ENCODE measurements at places on chromosomes 7 and 10. TPM values are rescaled to one million over a fixed set of nuclear protein-coding genes. Genes with fewer than 3 reads are reported as not detected.
A peak's percentile ranks its signal among the peaks of the same experiment; 100 is the strongest.

DNA sequence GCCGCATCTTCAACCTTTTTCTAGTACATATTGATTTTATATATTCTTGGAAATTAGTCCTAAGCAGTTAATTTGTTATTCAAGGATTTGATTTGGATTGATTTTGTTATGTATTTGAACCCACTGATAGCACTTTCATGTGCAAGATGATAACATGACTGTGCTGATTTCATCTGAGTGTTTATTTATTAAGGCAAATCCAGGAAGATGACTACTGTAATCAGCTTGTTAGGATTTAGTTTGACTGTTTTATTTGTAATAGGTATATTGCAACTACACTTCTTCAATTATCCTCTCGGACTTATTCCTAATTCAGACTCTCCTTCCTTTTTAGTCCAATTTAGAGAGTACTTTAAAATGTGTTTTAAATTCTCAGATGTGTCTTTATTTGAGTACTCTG is 75.1 kb upstream of the PRKG1 start:
- H3K4me1 ChIP-seq = no peaks in the 10 kb centered on the region
- no peak overlapping the region for H3K4me3 ChIP-seq
- no peak for DNase-seq
- H3K36me3 ChIP-seq = no peaks in the 10 kb centered on the region
- H3K27ac ChIP-seq = no peak overlapping the region

The COL28A1 gene
- total RNA-seq = not detected

DNA sequence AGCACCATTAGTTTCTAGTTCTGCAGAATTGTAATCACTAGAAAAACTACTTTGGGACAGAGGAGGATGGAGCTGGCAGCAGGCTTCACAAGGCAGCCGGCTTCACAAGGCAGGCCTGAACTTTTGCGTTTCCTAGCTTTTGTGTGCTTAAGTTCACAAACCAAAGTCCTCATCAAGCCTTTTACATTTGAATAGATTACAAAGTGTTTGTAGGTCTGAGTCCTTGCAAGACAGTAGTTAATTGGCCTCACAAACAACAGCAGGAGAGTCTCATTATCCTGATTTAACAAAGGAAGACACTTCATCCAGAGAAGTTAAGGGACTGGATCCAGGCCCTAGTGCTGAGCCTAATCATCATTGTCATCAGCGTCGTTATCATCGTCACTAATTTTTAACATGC is 147.8 kb upstream of the AUTS2 start:
- no peaks in the 10 kb centered on the region for H3K4me1 ChIP-seq
- no peaks in the 10 kb centered on the region for H3K36me3 ChIP-seq
- no peak overlapping the region for H3K4me3 ChIP-seq
- no peak overlapping the region for H3K27ac ChIP-seq
- no peak for DNase-seq

The SPAM1 gene
- not detected for total RNA-seq

GRCh38 chr10:17835688-17836087 is 26.5 kb downstream of the MRC1 start:
- H3K27me3 ChIP-seq = peaks cover 3% of the 10 kb centered on the region
- no peaks in the 10 kb centered on the region for H3K36me3 ChIP-seq
- DNase-seq = no peak
- H3K4me3 ChIP-seq = no peak overlapping the region
- H3K4me1 ChIP-seq = no peaks in the 10 kb centered on the region

The WASHC2C gene
- total RNA-seq = 22.0 TPM

DNA sequence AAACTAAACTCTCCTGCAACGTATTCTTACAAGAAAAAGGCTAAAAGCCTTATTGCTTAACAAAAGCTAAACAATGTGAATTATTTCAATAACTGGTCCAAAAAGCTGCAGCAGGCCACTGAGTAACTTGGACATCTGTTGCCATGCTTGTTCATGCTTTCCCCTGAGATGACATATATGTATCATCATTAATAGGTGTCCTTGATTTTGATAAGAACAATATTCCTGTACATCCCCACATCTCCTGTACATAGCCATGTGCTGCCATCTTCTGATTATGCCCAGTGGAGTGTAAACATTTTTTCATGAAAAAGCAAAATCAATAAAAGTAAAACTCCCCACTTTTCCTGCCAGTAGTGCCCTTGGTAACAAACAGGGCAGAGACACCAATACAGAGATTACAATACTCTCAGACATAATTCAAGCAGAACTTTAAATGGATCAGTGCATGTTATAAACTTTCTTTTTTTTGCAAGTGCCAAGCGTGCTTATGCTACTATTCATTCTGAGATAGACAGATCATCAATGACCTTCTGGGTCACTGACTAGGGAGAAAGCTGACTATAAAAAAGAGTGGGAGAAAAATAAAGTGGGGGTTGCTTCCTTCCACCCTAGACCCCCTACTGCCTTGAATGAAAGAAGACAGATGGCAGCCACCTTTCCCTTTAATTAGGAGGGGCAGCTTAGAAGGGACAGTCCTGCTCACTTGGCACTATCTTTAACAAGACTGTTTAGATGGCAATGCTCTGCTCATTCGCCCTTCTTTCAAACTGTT is 205.5 kb upstream of the KLF14 start:
- H3K4me3 ChIP-seq = peak overlapping the region; percentile 51
- H3K27me3 ChIP-seq = no peaks in the 10 kb centered on the region
- peaks cover 81% of the 10 kb centered on the region for H3K4me1 ChIP-seq
- DNase-seq = no peak

DNA sequence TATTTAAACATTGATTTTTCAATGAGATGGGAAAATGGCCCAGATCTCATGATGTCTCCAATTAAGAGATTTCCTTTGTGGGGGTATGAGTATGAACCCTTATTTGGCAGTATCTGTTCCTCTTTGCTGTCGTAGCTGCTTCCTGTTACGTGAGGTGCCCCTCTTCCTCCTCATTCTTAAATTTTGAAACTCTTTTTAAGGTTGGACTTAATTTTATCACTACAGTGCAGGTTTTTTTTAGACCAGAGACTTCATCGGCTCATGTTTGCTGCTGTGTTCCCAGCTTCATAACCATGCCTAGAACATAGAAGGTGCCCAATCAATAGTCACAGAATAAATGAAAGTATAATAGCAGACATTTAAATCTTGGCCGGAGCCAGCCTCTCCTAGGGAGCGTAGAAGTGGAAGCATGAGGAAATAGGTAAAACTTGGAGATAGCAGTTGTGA is 2.4 kb downstream of the MIOS start:
- peak overlapping the region; percentile 70 for H3K27ac ChIP-seq
- no peaks in the 10 kb centered on the region for H3K27me3 ChIP-seq
- H3K4me1 ChIP-seq = peaks cover 33% of the 10 kb centered on the region
- H3K36me3 ChIP-seq = peaks cover 33% of the 10 kb centered on the region

The MSMB gene
- not detected for total RNA-seq

The LIPM gene
- total RNA-seq = not detected

DNA sequence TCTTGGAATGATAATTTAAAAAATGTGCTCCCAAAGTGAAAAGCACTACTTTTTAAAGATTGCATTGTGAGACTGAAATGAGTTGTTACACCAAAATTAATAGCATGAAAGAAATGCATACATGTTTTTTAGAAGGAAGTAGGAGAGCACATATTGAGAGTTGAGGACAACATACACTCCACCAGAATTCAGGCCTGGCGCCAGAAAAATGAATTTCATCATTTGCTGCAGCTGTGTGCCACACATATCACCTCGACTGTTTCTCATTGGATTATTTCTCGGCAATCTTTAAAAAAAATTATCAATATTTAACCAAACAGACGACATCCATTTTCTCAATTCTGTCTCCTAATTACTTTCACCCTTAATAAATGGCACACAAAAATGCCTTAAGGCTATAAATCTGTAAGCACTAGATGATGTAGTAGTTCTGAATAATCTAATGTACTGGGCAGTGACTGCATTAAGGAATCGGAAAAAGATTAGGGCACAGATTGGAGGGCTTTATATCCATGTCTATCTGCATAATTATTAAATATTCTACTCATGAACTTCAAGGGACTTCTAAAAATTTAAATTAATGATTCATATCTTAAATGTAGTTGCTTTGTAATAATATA is 590.4 kb downstream of the NXPH1 start:
- no peaks in the 10 kb centered on the region for H3K4me1 ChIP-seq
- H3K27ac ChIP-seq = no peak overlapping the region

DNA sequence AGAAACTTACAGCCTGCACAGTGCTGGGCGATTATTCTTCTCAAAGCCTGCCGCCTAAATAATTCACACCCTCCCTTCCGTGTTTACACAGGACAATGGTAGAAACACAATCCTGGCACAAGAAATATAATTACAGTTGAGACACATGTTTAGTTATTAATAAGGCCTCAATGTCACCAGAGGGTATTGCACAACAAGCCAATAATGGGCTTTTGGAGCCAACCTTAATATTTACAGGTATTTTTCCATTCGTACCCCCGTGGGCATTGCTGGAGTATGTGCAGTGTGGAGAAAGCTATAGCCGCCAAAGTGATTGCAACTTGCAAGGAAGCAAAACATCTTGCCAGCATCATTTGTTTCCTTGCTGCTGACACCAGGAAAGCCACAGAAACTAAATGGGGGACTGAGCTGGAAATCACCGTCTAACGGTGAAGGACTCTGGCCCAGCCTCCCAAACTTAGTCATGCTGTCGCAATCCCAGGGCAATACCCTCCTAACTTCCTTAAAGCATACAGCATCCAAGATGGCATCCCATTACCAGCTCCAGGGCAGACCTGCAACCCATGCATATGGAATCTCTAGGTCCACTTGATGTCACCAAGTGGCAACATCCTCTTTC is 8.6 kb downstream of the CALN1 start:
- H3K27ac ChIP-seq = no peak overlapping the region
- no peaks in the 10 kb centered on the region for H3K27me3 ChIP-seq
- no peaks in the 10 kb centered on the region for H3K4me1 ChIP-seq
- DNase-seq = no peak
- no peaks in the 10 kb centered on the region for H3K36me3 ChIP-seq

DNA sequence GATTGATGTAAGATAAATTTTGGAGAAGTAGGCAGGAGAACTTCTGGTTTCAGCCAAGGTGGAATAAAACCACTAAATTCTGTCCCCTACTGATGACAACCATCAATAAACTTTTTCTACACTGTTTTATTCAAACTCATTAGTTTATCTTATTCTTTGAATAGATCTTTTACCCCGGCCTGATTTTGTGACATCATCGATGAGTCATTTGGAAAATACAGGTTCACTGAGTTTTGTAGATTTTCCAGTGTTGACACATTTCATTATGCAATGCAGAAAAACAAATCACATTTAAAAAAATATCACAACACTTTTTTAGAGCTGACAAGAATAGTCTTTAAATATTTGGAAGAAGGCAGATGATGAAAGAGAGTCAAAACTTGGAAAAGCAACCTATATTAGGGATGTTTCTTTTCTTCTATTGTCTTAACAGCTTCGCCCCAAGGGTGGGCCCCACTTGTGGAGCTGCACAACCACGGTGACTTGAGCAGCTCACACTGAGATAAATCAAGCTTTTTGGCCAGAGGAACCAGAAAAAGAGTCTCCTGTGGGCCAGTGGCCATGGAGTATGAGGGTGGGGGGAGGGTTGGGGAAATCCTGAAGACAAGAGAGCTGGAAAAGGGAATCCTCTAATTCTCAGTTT is 112.8 kb downstream of the PTEN start:
- no peak overlapping the region for H3K27ac ChIP-seq
- H3K27me3 ChIP-seq = no peaks in the 10 kb centered on the region
- peaks cover 5% of the 10 kb centered on the region for H3K36me3 ChIP-seq
- H3K4me3 ChIP-seq = no peak overlapping the region

- peak overlapping the region; percentile 82 for H3K27ac ChIP-seq
- peak overlapping the region; percentile 92 for H3K4me3 ChIP-seq
- no peaks in the 10 kb centered on the region for H3K27me3 ChIP-seq
- peak; percentile 83 for DNase-seq
These were observed 1.8 kb downstream of the TSC22D4 start for GRCh38 chr7:100476903-100477870.

- peak overlapping the region; percentile 75 for H3K27ac ChIP-seq
- H3K4me1 ChIP-seq = peaks cover 59% of the 10 kb centered on the region
- peaks cover 5% of the 10 kb centered on the region for H3K36me3 ChIP-seq
- peak; percentile 83 for DNase-seq
- H3K4me3 ChIP-seq = peak overlapping the region; percentile 87
These were observed 584 bp upstream of the ZMIZ1 start for GRCh38 chr10:79068203-79068561.

GRCh38 chr7:73577627-73578341 is 595 bp downstream of the TBL2 start:
- DNase-seq = no peak
- H3K27me3 ChIP-seq = no peaks in the 10 kb centered on the region
- peak overlapping the region; percentile 99 for H3K4me3 ChIP-seq
- H3K27ac ChIP-seq = peak overlapping the region; percentile 97
- H3K4me1 ChIP-seq = peaks cover 28% of the 10 kb centered on the region
- peaks cover 30% of the 10 kb centered on the region for H3K36me3 ChIP-seq

- H3K27ac ChIP-seq = no peak overlapping the region
- peaks cover 3% of the 10 kb centered on the region for H3K27me3 ChIP-seq
- DNase-seq = no peak
- no peaks in the 10 kb centered on the region for H3K4me1 ChIP-seq
- H3K36me3 ChIP-seq = no peaks in the 10 kb centered on the region
These were observed 480.5 kb upstream of the ZMIZ1 start for GRCh38 chr10:78588194-78588811.

- no peak overlapping the region for H3K4me3 ChIP-seq
- no peaks in the 10 kb centered on the region for H3K36me3 ChIP-seq
- DNase-seq = no peak
- H3K27ac ChIP-seq = no peak overlapping the region
These were observed 12.7 kb downstream of the SHH start for GRCh38 chr7:155799514-155799913.

GRCh38 chr7:158821171-158822031 is 7.9 kb downstream of the ESYT2 start:
- H3K4me1 ChIP-seq = peaks cover 72% of the 10 kb centered on the region
- H3K27me3 ChIP-seq = no peaks in the 10 kb centered on the region
- peak overlapping the region; percentile 83 for H3K4me3 ChIP-seq
- peaks cover 13% of the 10 kb centered on the region for H3K36me3 ChIP-seq

The TAF6 gene
- total RNA-seq = 68.4 TPM

DNA sequence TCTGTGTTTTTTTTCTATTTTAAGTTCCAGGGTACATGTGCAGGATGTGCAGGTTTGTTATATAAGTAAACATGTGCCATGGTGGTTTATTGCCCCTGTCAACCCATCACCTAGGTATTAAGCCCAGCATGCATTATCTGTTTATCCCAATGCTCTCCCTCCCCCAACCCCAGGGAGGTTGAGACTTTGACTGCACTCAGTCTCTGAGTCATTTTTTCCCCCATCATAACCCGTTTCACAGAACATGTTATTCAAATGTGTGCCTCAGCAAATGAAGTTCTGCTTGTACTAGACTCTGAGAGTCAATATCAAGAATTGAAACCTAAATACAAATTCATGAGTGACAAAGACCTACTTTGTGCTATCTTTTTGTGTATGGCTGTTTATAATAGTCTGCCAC is 70.0 kb upstream of the CYP26C1 start:
- H3K27ac ChIP-seq = peak overlapping the region; percentile 6
- peaks cover 17% of the 10 kb centered on the region for H3K4me1 ChIP-seq

- H3K4me1 ChIP-seq = no peaks in the 10 kb centered on the region
- H3K27me3 ChIP-seq = peaks cover 7% of the 10 kb centered on the region
- no peak overlapping the region for H3K27ac ChIP-seq
- DNase-seq = no peak
These were observed 11.8 kb upstream of the PNLIPRP2 start for GRCh38 chr10:116608686-116609594.
